Fibroblast of skin of right biceps (primary cell): ENCODE measurements at places on chromosomes 6 and 20.

DNA sequence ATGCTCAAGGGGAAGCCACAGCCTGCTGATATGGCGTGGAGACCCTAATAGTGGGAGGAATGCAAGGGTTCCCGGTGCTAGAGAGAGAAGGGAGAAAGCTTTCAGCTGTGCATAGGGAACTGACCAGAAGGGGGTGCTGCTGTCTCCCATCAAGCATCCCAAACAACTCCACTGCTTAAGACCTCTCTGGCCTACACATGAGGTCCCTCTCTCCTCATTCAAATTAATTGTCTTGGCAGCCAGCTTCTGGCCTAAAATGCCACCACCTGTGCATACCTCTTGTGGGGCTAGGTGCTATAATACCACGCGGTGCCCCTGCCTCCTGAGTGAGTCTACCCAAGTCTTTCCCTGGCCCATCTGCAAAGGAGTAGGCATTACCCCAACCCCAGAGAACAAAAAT, 14.5 kb downstream of the ADISSP start:
- peak; percentile 58 for DNase-seq

DNA sequence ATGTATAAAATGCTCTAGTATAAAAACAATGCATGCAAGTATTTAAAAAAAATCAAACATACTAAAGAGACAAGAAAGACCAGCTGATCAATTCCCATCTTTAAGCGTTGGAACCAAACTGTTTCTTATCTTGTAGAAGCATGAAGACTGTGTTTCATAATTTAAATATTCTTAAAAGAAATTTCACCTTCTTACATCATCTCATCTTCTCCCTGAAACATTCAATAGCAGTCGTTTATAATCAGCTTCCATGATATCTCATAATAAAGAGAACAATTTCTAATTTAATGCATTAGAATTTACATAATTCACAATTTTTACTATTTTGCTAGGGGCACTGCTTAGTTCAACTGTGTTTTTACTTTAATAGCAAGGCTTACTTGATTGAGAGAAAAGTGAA, 468.1 kb upstream of the MARCKS start:
- DNase-seq: no peak

DNA sequence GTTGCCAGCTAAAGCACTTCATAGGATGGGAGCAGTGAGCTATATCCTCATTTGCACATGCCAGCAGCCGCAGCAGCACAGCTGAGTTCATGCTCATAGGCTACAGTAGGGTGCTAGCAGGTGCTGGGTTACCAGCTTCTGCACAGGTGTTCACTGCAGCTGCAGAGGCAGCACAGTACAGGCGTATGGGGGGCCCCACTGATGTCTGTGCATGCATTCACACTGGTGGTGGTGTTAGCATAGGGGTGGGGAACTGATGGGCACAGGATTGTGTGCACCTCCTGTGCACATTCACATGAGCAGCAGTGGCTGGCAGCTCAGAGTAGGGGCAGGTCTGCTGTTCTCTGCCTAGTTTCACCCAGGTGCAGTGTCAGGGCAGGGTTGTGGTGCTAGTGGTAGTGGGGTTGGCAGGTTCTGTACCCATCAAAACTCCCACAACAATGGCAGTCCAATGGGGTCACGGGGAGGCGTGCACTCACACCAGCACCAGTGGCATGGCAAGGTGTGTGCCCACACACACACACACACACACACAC, 58.9 kb upstream of the IRAK1BP1 start:
- DNase-seq: no peak

DNA sequence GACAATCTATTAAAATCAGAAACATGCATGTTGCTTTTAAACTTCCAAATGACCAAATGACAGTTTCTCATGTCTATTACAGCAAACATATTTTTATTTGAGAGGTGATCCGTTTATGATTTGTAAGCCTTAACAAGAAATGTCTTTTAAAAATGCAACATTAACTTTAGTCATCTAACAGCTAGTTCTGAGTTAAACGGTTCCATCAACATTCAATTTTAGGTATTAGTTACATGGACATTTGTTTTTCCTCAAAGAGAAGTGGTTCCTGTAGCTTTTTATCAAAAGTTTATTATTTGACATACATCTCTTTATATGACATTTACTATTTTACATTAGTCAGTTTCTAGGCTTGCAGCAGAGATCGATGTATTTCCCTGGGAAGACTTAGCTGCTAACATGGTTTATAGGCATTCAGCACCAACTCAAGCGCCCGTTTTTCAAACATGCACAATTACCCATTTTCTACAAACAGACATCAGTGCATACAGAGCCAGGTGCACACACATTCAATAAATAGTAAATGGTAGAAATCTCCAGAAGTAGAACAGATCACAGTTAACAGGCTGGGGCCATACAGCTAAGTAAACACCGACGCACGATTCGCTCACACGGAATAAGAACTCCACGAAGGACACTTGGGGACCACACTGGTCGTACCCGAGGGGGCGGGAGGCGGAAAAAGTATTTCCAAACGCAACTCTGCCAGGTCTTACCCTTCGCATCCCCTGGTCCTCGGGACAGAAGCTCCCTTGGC, 882 bp downstream of the CNR1 start:
- DNase-seq: no peak

DNA sequence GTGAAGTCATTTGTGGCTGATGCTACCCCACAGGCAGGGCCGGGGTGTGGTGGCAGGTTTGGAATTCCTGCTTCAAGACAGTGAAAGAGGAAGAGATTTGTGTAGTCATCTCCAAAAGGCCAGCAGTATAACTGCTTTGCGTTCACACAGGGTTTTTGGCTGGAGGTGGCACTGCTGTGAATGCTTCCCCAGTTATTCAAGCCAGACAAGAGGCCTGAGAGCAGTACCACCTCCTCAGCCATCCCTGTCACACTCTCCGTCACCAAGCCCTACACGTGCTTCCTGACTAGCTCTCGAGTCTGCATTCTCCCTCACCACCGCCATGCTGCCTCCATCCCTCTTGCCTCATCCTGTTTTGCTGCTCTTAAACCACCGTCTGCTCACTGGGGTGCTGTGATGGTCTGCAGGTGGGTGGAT, 23.9 kb downstream of the ARMC2 start:
- no peak for DNase-seq
